ENCODE measurements at places on chromosomes 12 and 14.

GRCh38 chr12:121576851-121577391 lies 3.9 kb downstream of the KDM2B start:
- DNase-seq, result no peak

GRCh38 chr12:118357257-118358007 lies 15.3 kb downstream of the TAOK3 start:
- peak; percentile 34 for DNase-seq

GRCh38 chr12:131672941-131673887 lies 37.7 kb upstream of the SFSWAP start:
- DNase-seq, result no peak

GRCh38 chr14:96632363-96632758 lies 130.2 kb downstream of the PAPOLA start:
- DNase-seq, result no peak

GRCh38 chr12:103794309-103795213 lies 46.5 kb downstream of the NT5DC3 start:
- DNase-seq, result no peak

GRCh38 chr14:55031190-55031589 lies 4.2 kb downstream of the SOCS4 start:
- DNase-seq, result no peak

GRCh38 chr12:51391283-51392123 lies at the start of gene GALNT6:
TSS of gene GALNT6 (minus strand) at chr12:51391406. CDS start at chr12:51379781, 11,625 bp downstream.
- peak; percentile 38 for DNase-seq

GRCh38 chr14:80390906-80391305 lies 179.6 kb upstream of the DIO2 start:
- DNase-seq, result no peak

DNA sequence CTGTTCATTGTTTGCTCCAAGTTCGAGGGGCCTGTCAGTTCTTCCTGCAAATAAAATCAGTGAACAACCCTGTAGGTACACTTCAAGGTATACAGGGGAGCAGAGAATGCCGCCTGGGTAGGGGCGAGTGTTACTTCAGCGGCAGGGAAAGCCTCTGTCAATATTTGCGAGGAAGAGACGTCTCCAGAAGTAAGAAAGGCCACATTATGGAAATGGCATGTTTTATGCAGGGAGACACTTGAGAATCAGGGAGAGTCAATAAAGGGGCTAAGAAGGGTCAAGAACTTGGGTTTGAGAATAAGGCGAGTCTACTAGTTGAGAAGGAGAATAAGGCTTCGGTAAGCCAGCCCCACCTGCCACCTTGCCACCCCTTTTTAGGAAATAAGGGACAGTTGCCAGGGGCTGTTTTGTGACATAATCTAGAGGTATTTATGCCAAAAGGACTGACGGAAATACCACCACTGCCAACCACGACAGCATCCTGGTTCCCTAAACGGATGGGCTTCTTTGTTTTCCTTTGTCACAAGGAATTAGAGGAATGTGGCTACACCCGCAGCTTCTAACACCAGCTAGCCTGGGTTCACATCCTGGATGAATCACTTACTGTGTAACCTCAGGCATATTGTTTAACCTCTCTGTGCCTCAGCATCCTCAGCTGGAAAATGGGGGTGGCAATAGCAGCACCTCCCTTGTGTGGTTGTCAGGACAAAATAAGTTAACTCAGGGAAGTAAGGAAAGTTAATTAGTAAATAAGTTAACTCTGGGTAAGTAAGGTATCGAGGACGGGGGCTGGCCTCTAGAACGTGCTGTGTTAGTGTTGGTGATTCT lies 67.7 kb downstream of the EID3 start:
- DNase-seq, result no peak

DNA sequence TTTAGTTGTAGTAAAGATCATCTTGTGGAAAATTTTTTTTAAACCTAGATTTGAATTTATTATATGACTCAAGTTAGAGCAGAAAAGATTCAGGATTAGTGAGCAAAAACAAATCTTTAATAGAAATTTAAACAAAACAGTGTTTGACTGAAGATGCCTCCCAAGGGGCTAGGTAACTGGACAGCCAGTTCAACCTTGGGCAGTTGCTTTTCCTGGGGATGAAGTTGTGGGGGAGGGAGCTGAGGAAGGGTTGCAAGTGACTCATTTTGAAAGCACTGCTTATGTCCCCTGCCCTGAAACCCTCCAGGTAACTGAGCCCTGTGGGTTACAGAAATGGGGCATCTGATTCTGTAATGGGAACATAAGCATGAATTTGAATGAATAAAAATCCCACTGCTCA lies 13.1 kb downstream of the CFAP54 start:
- no peak for DNase-seq

DNA sequence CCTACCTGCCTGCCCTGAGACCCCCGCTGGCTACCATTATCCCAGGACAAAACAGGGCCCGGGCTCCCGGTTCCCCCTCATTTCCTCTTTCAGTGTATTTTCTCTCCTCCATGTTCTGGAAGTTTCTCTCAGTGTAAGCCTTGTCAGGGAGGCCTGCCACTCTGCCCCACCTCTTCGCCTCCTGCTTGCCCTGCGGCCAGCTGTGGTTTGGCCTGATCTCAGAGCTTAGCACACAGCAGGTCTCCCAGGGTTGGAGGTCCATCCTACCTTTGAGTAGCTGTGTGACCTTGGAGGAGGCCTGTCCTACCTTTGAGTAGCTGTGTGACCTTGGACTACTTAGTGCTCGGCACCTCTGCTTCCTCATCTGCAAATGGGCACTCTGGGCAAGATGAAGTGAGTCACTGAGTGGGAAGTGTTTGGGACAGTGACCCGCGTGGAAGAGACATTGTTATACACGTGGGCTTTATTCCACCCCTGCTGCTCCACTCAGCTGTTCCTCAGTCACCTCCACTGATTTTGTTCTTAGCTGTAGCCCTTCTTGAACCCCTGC lies 212.7 kb downstream of the ZFP36L1 start:
- no peak for DNase-seq

GRCh38 chr12:23525450-23526072 lies 423.9 kb downstream of the SOX5 start:
- DNase-seq, result no peak

- no peak for DNase-seq
Measured at GRCh38 chr14:67519406-67519805, 13.7 kb upstream of the PLEKHH1 start.

DNA sequence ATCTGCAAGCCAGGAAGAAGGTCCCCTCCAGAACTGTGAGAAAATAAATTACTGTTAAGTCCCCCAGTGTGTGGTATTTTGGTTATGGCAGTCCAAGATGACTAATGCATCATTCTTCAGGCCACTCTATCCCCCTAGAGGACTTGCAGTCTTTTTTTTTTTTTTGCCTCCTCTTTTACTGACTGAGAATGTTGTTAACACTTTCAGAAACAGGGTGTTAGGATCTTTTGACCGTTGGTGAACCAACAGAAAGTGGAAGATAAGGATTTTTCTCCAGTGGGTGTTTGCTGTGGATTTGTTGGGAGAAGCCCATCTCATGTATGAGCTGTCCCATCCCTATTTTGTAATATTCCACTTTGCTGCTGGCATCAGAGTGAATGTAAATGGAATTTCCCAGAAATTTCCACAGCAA lies 37.8 kb downstream of the MARK3 start:
- no peak for DNase-seq

GRCh38 chr12:18640321-18640955 lies 97.4 kb downstream of the PLCZ1 start:
- no peak for DNase-seq

DNA sequence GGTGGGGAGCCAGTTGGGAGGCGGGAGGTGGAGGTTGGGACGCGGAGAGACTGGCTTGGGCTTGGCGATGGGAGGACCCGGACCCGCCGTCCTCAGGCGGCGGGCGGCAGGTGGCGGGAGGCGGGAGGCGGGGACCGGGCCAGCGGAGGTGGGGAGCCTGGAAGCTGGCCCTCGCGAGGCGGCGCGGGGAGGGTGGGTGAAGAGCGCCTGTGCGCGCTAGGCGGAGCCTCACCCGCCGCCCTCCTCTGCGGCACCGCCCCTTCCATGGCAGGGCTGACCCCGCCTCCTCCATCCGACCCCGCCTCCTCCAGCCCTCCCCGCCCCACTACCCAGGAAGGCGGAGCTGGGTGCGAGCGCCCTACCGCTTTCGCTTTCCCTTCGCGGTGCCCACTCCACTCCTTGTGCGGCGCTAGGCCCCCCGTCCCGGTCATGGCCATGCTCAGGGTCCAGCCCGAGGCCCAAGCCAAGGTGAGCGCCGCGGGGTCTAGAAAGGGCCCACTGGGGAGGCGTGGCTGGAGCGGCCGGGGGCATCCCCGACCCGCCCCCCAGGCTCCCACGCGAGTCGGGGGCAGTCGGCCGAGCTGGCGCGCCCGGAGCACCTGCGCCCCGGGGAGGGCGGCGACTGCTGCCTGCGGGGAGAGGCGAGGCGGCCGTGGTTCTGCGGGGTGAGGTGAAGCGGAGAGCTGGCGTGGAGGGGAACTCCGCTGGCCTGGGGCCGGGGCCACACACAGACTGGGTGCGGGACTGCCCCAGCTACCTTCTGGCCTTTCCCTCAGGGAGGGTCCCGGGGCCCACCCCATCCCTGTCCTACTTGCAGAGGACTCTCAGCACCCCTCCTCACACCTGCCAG lies at the start of gene PSME1:
Gene PSME1 (plus strand): TSS at position 361 of the 850 bp plus-strand sequence. CDS start 69 bp downstream, at position 430.
- peak; percentile 90 for DNase-seq

DNA sequence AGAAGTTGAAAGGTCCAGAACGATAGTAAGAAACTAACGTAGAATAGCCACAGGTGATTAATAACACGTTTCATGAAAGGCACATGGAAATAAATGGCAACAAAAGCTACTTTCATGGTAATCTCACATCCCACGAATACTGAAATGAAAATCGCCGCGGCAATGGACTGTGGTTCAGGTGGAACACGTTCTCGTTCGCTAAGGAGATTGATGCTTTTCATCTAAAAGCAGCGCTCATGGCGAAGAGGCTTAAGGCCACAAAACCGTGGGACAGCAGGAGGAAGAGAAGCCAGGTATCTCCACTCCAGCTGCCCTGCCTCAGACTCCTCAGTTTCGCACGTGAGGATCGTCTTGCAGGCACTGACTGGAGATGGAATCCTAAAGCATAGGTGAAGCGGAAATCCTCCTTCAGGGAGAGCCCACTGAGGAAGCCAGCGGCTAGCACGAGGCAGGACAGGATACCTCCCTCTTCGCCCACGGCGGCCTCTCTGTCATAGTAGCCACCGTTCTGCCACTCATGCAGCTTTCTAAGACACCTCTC lies 696 bp upstream of the GPHN start:
- peak; percentile 4 for DNase-seq

GRCh38 chr14:76782885-76783566 lies 21.8 kb downstream of the VASH1 start:
- DNase-seq, result no peak

GRCh38 chr14:49960453-49960852 lies 67.6 kb downstream of the ARF6 start:
- no peak for DNase-seq

GRCh38 chr14:104634886-104635570 lies 30.5 kb upstream of the TMEM179 start:
- DNase-seq, result no peak

DNA sequence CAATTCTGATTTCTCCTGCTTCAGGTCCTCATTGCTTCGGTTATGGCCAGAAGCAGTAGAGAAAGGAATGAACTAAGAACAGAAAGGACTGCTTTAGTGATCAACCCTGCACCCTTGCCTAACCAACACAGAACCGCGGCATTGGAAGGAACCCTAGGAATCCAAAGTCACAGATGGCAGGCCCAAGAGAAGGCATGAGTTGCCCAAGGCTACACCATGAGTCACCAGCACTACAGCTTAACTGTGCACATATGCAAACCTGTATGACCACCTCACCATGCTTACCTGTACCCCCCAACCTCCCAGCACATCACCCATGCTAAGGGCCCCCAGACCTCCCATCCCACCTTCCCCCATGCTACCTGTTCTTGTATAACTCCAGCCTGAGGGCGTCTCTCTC lies 25.9 kb upstream of the BLTP3B start:
- DNase-seq, result no peak

GRCh38 chr12:31568498-31568897 lies 22.4 kb downstream of the DENND5B start:
- DNase-seq, result no peak

- no peak for DNase-seq
Measured at GRCh38 chr12:52119398-52120254, 40.1 kb downstream of the SMIM41 start.

- no peak for DNase-seq
Measured at GRCh38 chr12:81668475-81668874, 90.7 kb downstream of the PPFIA2 start.

- no peak for DNase-seq
Measured at GRCh38 chr14:89315493-89316470, 101.3 kb downstream of the FOXN3 start.

DNA sequence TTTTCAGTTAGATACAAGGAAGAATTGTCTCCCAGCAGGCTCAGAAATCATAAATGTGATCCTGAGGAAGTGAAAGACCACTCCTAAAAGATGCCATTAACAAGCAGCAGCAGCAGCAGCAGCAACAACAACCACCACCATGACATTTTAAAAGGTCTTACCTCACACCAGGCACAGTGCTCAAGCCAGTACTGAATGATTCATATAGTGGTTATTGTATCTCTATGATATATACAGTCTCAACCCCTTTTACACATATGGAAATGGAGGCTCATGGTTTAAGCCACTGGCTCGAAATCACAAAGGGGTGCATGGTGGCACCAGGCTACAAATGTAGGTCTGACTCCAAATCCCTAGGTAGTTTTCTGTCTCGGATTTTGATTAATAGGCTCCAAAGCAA lies 126.9 kb downstream of the KTN1 start:
- no peak for DNase-seq

DNA sequence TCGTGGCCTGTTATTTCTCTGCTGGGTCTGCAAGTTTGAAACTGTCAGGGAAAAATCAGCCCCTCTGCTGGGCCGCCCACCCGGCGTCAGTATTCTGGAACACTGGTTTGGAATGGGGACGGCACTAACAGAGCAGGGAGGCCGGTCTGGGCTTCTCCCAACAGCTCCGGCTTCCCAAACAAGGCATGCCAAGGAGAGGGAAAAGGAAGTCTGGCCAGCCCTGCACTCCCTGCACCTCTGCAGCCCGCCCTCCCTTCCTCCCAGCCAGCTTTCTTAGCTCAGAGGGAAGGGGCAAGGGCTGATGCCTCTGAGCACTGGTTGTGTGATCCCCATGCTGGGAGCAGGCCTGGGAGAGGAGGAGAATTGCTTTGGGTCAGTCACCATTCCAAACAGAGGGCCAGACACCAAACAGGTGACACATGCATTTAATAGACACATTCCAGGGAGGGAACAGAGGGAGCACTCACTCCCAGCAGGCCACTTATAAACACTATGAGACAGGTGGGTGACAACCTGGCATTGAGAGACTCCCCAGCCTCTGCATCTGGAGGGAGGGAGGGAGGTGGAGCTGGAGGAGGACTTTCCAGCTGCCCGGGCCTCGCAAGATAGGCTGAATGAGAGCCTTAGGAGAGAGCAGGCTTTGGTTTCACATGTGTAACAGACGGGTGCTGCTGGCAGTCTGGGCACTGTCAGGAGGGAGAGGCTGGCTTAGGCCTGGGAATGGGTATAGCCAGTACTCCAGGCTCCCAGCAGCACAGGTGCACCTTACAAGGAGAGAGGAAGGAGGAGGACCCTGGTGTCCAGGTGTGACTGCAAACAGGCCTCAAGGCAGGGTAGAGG lies 10.3 kb downstream of the KRT75 start:
- DNase-seq, result no peak
